ENCODE measurements at places on chromosomes 12 and 14.

DNA sequence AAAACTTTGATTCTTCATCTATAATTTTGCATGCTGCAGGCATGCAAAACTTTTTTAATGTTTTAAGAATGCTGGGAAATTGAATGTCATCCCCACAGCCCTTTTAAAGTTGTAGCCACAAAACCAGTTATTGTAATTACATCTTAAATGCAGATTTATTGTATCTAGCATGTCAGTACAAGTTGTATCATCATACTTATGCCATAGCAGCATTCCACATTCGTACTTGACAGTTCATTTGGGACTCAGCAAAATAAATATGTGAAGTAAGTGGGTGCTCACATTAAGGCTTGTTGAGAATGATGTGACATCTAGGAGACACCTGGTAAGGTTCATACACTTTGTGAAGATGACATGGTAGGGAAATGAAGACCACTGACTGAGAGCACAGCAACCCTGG, 44.0 kb upstream of the GZMB start:
- DNase-seq = no peak

DNA sequence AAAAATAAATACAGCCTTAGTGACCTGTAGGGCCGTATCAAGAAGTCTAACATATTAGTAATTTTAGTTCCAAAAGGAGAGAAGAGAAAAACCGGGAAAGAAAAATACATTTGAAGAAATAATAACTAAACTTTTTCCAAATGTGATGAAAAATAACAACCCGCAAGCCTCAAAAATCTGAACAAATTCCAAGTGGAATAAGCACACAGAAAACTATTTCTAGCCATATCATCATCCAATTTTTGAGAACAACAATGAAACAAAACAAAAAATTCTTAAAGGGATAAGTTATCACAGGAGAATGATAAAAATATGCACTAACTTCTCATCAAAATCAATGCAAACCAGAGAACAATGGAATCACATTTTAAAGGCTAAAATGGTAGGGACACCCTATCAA, 198.1 kb upstream of the PLXNC1 start:
- DNase-seq = no peak

GRCh38 chr14:92507174-92507768, 6.3 kb upstream of the RIN3 start:
- DNase-seq = no peak

DNA sequence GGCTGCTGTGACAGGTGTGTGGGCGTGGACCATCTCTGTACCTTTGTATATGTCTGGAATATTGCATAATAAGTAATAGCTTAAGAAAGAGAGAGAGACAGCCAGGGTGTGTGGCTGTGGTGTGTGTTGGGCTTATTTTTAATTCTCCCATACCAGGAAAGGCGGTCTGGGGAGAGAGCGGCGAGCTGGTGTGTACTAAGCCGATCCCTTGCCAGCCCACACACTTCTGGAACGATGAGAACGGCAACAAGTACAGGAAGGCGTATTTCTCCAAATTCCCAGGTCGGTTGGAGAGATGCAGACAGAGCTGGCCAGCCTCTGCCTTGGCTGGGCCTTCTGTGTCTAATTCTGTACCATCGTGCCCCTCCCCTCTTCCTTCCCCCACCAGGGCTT, 63.9 kb downstream of the AACS start:
- DNase-seq = no peak

- DNase-seq = no peak
These were observed 472.3 kb upstream of the SOX5 start for GRCh38 chr12:24421759-24422158.

DNA sequence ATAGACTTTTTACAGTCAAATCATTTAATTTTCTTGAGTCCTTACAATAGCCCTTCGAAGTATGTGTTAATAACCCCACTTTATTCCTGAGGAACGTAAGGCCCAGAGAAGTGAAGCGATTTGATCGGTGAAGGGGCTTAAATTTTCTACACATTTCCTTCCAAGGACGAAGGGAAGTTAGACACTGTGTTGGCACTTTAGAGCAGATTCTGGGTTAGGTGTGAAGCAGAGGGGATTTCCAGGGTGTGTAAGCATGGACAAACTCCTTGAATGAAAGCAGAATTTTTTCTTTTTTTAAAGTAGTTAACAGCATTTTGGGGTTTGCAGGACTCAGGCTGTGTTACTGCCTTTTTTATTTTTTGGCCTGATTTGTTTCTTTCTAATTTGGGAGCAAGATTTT, 38.9 kb downstream of the PRORP start:
- DNase-seq = no peak

Data from Panc1 (cell line).